ENCODE measurements at places on chromosomes 3 and 15. TPM values are rescaled to one million over a fixed set of nuclear protein-coding genes. Genes with fewer than 3 reads are reported as not detected.
A peak's percentile ranks its signal among the peaks of the same experiment; 100 is the strongest.

PIF1 gene
- 3.4 TPM for total RNA-seq

TNNC1 gene
- 1.9 TPM for total RNA-seq

TMEM108 gene
- total RNA-seq = 3.7 TPM

CPNE9 gene
- not detected for total RNA-seq

ARL6 gene
- total RNA-seq = 7.3 TPM

LTK gene
- 0.16 TPM for total RNA-seq

PRSS50 gene
- not detected for total RNA-seq

GPR176 gene
- total RNA-seq = 3.9 TPM

DNA sequence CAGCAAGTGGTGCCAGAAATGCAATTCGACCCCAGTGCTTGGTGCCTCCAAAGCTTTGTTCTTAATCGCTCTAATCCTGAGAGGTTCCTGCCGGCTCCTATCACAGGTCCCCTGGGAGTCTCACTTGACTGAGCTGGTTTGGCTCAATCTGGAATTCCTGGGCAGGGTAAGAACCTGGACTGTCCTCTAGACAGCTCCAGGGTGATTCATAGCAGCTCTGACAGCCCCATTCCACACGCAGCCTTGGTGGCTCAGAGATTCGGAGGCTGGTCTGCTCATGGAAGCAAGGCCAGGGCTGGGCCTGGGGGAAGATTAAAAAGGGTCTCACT, 37.9 kb downstream of the MYO5C start:
- ATAC-seq = no peak

GRCh38 chr15:65101891-65102708, 12.9 kb downstream of the UBAP1L start:
- ATAC-seq = peak; percentile 19

GRCh38 chr3:110811050-110811449, 260.6 kb upstream of the NECTIN3 start:
- no peak for ATAC-seq

DNA sequence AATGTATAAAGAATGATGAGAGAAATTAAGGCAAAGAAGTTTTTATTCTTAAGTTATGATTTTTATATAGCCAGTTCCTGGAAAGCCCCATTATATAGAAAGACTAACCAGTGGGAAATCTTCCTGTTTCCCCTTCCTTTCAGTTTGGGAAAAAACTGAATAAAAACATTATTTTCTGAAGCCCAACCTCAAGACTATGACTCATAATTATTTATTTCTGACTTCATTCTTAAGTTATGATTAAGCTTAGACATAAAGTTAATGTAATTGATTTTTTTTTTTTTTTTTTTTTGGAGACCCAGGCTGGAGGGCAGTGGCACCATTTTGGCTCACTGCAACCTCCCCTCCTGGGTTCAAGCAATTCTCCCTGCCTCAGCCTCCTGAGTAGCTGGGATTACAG, 55.8 kb downstream of the TRPC1 start:
- no peak for ATAC-seq

- ATAC-seq = no peak
Measured at GRCh38 chr3:157531771-157532170, 28.6 kb upstream of the VEPH1 start.

DNA sequence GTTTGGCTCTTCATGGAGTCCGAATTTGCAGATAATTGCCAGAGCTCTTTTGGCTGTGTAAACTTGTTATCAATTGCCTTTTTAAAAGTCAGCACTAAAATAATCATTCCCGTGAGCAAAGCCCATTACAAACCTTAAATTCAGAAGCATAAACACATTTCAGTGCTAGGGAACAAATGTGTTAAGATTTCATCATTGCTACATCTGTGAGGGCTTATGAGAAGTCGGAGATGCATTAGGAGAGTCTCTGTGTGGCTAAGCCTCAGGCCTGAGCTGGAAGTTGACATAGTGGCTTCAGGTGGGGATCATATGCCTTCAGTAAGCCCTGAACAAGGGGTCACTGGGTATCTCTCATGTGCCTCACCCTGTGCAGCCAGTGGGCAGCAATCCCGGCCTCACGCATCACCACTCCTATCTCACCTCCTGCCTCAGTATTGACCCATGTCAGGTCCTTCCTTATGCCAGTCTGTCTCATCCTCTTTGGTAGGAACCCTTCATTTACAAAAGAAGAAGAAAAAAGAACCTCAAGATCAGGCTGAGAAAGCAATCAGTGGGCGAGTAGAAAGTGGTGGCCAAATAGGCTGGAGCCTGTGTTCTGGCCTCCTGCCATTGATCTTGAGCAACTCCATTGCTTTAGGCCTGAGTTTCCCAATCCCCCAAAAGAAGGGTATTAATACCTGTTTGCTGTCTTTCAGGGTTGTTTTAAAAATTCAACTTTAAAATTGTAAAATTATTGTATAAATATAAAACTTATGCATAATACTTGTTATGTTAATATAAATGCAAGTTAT, 233.5 kb downstream of the IL20RB start:
- ATAC-seq = peak; percentile 66

DNA sequence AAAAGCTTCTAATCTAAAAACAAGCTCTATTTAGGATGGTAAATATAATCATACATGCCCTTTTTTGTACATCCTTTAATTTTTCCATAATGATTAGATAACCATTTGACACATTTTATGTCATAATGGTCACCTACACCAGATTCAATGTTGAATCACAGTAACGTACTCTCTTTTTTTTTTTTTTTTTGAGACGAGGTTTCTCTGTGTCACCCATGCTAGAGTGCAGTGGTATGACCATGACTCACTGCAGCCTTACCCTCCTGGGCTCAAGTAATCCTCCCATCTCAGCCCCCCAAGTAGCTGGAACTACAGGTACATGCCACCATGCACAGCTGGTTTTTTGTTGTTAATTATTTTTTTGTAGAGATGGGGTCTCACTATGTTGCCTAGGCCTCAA, 49.2 kb downstream of the PROS1 start:
- no peak for ATAC-seq

DNA sequence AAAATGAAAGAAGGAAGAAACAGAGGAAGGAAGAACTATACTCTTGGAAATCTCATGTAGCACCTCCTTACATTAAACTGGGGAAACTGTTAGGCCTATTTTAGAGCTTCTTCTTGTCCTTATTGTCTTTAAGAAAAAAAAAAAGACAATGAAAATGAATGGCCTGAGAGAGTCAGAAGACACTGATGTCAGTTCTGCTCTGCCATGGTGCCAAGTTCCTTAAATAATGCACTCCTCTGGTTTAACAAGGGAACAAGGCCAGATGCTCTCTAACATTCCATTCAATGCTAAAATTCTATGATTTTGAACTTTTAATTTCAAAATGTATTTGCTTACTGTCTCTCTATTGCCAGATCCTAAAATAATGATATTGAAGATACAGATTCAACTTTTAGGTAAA, 4.4 kb upstream of the MBNL1 start:
- no peak for ATAC-seq

GRCh38 chr3:152345233-152345632, 76.5 kb downstream of the MBNL1 start:
- no peak for ATAC-seq

DNA sequence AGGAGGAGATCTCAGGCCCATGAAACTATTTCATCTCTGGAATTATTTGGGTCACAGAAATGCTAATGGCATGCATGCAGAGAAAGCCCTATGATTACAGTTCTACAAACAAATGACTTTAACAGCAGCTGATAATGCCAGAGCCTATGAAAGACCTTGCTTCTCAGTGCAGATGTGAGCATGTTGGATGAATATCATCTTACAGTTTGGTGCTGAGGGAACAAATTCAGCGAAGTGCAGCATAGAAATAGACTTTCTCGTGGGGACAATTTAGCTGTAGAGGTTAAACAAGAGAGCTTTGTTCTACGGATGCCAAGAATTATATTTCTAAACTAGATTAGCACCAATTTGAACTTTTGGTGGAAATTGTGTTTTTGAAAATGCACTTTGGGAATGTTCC, 27.7 kb downstream of the PTX3 start:
- no peak for ATAC-seq
